H9 (cell line): ENCODE measurements at places on chromosomes 1 and 21.

GRCh38 chr1:53475664-53476063, 16.5 kb downstream of the DMRTB1 start:
- DNase-seq: no peak

DNA sequence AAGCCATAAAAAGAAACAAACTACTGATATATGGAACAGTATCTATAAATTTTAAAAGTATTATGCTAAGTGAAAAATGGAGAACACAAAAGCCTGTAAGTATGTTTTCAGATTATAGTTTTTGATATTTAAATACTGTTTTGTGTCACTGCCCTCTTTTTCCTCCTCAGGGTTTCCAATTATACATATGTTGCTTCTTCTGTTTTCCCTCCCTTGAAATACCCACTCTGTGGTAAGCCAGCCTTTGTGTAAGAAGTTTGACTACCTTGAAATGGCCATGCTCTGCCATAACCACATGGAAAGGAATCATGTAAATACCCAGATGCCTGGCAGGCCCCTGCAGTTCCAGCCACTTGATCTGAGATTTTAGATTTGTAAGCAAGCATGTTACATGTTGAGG, 248.3 kb downstream of the AKT3 start:
- DNase-seq: no peak

- no peak for DNase-seq
Measured at GRCh38 chr1:53132176-53132575, 10.3 kb downstream of the SLC1A7 start.

DNA sequence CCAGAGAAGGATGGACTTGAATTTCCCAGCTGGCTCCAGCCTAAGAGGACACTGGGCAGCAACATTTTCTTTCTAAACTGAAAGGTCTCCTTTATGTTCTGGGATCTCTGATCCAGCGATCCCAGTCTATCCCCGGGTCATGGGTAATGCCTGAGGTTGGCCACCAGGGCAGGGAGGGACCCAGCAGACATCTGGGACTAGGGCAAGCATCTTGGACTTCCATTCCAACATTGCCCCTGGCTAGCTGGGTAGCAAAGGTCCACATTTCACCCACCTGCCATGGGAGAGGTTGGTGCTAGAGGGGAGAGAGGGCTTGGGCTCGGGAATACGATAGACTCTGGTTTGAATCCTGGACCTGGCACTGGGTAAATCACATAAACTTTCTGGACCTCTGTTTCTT, 84.6 kb downstream of the LRRN2 start:
- peak; percentile 58 for DNase-seq

GRCh38 chr1:231387770-231388669, 34.1 kb downstream of the EGLN1 start:
- no peak for DNase-seq
